CD4-positive, alpha-beta T cell (primary cell): ENCODE measurements at places on chromosomes 1 and 21. TPM values are rescaled to one million over a fixed set of nuclear protein-coding genes. Genes with fewer than 3 reads are reported as not detected.

GRCh38 chr1:212431644-212432043 is 1.1 kb upstream of the NENF start:
- no peak for DNase-seq

GRCh38 chr1:161676958-161677689 is 14.2 kb downstream of the FCGR2B start:
- DNase-seq: no peak

DNA sequence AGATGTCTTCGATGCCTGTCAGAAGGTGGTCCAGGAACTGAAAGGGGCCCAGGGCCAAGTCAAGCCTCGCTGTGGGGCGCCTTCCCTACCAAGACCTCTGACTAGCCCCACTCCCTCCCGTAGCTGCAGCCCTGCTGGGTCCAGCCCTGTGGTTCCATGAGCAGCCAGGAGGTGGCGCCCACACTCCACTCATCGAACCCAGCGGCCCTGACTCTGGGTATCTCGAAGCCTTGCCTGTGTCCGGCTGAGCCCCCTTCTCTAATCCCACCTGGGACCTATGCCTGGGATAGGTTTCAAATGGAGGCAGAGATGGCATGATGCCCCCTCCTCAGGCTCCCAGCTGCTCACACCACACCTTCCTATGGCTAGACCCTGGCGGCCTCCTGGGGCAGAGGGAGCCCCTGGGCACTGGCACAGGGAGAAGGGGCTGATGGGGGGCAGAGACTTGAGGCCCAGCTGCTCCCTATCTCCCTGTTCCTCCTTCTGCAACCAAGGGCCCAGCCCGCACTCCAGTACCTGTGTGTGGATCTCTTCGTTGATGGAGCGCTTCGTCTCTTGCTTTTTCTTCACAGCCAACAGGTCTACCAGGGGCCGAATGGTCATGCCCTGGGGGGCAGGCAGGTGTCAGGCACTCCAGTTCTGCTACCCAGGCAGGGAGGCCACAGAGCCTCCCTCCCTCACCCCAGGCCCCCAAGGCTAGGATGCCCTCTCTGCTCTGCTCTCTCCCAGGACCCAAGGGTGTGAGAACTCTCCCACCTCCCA is 52.0 kb downstream of the SLC9A1 start:
- DNase-seq: peak; percentile 78

GRCh38 chr1:174008979-174009378 is 13.2 kb downstream of the RC3H1 start:
- DNase-seq: no peak

Gene INKA2
- not detected for total RNA-seq

DNA sequence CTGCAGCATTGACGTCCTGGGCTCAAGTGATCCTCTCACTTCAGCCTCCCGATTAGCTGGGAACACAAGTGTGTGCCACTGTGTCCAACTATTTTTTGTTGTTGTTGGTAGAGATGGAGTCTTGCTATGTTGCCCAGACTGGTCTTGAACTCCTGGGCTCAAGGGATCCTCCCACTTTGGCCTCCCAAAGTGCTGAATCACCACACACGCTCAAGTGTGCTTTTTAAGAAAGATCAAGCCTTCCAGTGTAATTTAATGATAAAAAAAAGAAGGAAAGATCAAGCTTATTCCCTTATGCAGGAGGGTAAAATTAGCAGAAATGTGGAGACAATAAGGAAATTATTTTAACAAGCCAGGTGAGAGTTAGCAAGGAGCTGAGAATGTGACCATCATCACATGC is 61.1 kb upstream of the SERBP1 start:
- DNase-seq: no peak

DNA sequence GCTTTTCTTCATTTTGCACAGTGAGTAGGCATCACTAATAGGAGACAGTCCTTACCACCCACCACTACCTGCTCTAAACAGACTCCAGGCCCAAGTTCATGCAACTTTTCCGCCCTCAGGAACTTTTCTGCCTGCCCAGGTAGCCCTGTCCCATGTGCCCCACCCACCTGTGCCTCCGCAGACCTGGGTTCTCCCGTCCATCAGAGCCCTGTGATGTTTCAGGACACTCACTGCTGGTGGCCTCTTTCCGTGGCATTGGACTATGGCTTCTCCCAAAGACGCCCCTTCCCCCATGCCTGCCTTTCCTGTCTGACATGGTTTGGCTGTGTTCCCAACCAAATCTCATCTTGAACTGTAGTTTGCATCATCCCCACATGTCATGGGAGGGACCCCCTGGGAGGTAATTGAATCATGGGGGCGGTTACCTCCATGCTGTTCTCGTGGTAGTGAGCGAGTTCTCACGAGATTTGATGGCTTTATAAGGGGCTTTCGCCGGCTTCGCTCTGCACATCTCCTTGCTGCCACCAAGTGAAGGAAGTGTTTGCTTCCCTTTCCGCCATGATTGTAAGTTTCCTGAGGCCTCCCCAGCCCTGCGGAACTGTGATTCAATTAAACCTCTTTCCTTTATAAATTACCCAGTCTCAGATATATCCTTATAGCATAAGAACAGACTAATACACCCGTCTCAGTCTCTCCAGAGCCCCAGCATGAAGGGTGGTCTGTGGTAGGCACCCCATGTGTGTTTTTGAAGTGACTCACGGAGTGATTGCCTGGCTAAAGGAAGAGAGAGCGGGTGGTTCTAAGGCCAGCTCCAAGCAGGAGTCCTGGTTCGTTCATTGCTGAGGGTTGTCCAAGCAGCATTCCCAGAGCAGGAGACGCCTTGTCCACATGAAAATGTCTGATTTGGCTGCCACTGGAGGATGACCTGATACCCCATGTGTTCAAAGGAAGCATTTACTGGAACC is 86.0 kb upstream of the ZBTB40 start:
- DNase-seq: no peak

Gene PALMD
- not detected for total RNA-seq

DNA sequence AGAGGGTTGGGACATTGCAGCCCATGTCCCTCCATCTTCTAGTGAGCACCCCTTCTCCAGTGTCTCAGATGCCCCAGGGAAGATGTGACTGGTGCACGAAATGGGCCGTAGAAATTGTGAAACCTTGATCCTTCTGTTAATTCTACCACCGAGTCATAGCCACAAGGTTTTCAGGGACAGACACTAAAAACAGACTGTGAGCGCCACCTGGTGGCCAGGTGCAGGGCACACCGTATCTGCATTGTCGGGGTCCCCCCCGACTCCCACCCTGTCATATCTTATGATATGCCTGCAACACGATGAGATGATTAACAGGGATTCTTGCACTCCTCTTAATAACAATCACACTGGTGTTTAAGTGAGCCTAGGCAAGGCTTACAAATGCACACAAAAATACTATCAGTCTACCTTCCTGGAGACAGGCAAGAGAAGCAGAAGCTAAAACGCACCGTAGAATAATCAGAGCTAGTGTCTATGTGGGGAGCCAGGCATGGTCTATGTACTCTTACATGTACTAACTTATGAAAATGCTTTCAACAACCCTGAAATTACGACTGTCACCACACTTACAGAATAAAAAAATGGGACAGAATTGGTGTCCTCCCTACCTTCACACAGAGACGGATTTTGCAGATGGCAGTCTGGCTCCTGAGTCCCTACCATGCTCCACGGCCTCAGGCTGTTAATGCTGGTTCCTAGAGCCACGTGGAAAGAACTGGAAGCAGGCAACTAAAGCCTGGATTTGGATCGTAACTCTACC is 57.9 kb downstream of the FHAD1 start:
- DNase-seq: peak; percentile 60
